ENCODE measurements at places on chromosomes 7 and 10.

- DNase-seq = no peak
Measured at GRCh38 chr7:22419488-22419887, 62.5 kb upstream of the RAPGEF5 start.

GRCh38 chr7:49855281-49855980 lies 82.0 kb downstream of the VWC2 start:
- DNase-seq = no peak

GRCh38 chr7:77859343-77859742 lies 60.8 kb downstream of the PHTF2 start:
- no peak for DNase-seq

- DNase-seq = no peak
Measured at GRCh38 chr7:130987092-130987491, 253.1 kb upstream of the KLF14 start.

DNA sequence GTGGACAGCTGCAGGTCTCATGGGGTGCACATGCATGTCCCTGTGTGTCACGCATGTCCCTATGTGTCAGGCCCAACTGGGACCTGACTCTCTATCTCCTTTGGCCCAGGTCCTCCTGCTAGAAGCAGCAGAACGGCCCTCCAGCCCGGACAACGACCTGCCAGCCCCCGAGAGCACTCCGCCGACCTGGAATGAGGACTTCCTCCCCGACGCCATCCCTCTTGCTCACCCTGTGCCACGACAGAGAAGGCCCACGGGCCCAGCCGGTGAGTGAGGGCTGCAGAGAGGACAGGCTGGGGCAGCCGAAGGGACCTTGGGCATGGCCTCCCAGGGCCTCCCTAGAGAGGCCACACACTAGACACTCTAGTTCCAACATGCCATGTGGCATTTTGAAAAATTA lies 89.3 kb downstream of the MYL10 start:
- no peak for DNase-seq

DNA sequence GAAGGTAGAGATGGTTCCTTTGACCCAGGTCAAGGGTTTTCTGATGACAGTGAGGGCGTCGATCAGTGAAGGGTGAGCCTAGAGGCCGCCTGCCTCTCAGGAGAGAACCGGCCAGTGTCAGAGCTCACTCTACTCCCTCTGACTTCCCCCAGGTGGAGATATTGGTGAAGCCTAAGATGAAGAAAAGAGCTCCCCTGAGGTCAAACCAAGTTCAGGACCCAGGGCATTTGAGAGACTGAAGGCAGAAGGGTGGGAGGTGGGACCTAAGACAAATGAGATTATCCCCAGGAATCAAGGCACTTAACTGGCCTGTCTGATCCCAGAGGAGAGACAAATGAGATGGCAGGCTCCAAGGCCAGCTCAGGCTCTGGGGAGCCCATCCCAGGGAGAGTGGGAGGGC lies 104.7 kb downstream of the CDH23 start:
- no peak for DNase-seq

DNA sequence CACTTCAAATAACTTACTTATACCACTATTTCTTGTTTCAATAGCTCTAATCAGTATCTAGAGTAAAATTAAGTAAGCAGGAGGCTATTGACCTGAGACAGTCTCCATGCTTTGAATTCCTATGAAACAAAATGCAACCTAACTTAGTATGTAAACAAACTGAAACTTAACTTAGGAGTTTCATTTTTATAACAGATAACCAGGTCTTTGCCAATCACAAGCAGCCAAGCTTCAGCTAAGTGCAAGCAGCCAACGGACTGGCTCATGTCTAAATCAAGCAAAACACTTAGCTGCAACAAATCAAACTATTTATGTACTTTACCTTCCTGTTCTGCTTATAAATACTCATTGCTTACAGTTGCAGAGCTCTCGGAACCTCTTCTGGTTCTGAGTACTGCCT lies 4.4 kb upstream of the GSTK1 start:
- DNase-seq = no peak

DNA sequence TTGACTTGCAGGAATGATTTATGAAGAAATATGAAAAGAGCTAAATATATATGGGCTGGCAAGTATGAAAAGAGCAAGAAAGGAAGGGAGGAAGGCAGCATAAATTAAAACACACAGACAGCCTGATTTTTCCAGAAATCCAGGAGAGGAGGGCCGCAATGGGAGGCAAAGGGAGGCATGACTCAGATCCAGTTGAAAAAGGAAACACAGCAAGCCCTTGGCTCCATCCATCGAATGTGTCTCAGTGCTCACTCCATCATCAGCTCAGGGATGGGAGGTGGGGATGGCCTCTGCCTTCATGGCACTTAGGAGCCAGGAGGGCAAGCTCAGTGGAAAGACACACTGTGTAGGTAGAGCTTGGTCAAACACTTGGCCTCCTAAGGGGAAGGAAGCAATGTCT lies 75.7 kb upstream of the PDZD8 start:
- DNase-seq = no peak

DNA sequence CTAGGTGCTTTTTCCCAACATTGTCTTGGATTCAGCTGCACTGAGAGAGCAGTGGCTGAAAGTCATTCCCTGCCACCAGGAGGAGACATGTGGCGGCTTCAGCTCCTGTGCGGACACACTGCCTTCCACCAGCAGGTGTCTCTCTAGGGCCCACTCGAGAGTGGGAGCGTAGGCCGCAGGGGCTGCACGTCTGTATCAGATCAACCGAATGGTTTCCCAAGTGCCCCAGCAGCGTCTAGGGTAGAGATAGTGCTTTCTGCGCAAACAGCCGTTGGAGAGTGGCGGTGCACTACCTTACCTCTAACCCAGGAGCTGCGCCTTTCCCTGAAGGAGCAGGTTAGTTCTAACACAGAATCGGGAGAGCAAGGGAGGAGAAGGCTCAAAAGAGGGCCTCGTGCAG lies 31.7 kb downstream of the PAPOLB start:
- DNase-seq = peak; percentile 51

DNA sequence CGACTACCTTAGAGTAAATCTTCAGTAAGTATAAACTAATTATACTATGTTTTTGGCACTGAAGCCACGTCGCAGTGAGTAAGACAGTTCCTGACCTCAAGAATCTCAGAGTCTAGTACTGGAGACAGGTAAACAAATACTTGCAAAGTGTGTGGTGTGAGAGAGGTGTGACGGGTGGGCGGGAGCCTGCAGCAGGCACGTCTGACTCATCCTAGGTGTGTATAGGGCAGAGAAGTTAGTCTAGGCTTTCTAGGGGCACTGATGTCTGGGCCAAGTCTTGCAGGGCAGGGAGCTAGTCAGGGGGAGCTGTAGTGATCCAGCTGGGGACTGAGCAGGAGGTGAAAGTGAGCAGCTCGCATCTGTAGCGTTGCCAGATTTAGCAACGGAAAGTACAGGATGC lies 35.9 kb upstream of the SFTPD start:
- no peak for DNase-seq

DNA sequence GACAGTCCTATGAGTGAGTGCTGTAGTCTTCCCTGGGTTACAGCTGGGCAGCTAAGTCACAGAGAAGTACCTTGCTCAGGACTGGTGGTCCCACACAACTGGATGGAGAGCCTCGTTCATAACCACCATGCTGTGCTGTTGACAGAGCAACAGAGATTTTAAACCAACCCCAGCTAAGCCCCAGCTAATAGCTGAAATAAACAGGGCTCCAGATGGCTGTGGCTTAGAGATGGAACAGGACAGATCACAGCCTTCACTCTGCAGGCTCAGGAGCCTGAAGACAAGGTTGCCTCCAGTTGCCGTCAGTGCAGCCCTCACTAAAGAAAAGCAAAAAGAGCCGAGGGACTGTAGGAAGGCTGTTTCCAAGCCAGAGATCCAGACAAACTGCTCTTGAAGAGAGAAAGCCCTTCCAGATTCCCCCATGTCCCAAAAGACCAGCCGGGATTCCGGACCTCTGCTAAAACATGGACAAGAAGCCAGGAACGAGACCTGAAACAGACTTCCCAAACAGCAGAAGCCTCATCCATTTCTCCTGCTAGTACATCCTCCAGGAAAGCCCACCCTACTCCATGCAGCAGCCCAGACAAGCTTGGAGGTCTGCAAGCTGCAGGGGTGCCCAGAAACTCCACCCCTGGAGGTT lies 4.2 kb downstream of the HTRA1 start:
- no peak for DNase-seq

- no peak for DNase-seq
Measured at GRCh38 chr7:22393913-22394729, 37.2 kb upstream of the RAPGEF5 start.

DNA sequence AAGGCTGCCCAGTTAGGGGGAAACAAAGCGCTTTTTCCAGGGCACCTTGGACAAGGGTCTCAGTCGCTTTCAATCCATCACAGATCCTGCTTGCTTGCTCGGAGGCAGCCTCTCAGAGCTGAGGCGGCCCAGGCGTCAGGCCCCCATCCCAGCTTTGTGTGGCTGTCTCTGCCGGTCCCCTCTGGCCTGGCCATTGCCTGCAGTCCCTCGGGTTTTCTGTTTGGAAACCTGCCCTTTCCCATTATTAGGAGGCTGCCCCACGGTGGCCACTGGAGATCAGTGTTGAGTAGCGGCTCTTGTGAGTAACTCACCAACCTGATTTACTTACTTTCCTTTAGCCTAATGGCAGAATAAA lies 216.1 kb downstream of the GLRX3 start:
- no peak for DNase-seq

GRCh38 chr7:26658389-26659084 lies 205.9 kb downstream of the SKAP2 start:
- no peak for DNase-seq

DNA sequence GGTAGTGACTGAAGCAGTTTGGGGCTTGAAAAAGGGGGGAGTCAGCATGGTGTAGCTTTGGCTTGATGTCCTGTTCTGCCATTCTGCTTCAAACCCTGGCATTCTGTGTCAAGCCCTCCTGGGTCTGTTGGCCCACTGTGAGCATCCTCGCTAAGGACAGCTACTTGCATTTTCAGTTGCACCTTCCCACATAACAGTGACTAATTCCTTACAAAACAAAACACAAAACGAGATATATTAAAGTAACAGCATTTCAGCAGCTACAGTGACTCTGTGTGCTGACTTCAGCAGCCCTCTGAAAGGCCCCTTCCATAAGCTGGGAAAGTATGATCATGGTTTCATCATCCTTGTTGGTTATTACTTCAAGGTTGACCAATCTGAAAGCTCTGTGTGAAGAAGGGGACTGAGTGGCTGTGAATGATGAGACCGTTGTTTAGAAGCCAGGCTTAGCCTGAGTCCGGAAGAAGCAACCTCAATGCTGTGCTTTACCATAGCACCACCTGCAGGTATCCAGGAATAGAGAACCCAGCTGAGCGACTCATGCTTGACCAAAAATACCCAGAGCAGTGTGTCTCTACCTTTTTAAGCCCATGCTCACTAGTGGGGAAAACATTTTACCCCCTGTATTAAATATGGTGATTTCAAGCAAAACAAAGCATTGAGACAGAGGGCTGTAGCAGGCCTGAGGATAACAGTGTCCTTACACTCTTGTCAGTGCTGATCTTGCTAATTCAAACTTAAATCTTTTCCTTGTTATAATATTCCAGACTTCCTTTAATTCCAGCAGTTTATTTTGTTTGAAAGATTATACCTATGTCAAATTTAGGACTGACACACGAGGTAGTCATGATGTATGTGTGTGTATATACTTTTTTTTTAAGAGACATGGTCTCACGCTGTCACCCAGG lies 42.6 kb upstream of the CC2D2B start:
- DNase-seq = peak; percentile 13

DNA sequence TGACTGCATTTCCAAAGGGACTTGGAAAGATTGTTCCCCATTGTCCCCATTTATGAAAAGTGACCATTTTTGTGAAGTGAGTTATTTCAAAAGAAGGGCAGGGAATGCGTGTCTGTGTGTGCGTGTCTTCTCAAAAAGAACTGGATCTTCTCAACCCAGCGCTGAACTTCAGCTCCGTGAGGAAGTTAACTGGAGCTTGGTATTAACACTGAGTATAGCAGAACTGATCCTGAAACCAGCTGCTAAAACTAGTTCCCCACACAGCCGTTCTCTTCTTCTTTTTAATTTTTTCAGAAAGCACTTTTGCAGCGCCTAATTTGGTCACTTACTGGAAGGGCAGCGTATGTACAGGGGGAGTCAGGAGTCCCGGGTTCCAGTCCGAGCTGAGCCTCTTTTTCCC lies 45.8 kb upstream of the PLEKHA1 start:
- no peak for DNase-seq

DNA sequence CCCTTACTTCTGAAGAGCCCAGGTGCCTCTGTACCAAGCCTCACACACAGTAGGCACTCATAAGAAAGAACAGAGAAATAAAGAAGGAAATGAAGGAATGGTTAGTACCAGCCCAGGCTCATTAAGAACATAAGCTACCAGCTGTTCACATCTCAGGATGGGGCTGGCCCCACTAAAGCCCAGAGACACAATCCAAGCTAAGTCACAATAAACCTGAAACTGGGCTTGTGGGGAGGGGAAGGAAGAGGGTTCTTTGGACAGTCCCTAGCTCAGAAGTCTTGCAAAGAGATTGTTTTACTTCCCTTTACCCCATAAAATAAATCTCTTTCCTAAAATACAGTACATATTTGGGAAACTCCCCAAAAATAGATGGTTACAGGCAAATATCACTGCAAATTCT lies 24.3 kb downstream of the FBXW4 start:
- no peak for DNase-seq

DNA sequence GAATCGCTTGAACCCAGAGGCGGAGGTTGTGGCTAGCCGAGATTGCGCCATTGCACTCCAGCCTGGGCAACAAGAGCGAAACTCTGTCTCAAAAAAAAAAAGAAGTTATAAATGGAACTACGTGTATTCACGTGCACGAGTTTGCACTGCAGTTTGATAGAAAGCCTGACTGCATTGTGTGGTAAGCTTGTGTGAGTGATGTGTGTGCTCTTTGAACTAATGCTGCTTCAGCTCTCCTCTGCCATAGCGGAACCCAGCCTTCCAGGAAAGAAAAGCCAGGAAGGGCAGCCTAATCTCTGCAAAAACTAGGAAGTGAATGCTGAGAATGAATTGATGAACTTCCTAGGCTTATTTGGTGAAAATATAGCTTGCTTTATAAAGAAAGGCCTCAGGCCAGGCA lies 15.6 kb upstream of the MKRN1 start:
- DNase-seq = no peak

DNA sequence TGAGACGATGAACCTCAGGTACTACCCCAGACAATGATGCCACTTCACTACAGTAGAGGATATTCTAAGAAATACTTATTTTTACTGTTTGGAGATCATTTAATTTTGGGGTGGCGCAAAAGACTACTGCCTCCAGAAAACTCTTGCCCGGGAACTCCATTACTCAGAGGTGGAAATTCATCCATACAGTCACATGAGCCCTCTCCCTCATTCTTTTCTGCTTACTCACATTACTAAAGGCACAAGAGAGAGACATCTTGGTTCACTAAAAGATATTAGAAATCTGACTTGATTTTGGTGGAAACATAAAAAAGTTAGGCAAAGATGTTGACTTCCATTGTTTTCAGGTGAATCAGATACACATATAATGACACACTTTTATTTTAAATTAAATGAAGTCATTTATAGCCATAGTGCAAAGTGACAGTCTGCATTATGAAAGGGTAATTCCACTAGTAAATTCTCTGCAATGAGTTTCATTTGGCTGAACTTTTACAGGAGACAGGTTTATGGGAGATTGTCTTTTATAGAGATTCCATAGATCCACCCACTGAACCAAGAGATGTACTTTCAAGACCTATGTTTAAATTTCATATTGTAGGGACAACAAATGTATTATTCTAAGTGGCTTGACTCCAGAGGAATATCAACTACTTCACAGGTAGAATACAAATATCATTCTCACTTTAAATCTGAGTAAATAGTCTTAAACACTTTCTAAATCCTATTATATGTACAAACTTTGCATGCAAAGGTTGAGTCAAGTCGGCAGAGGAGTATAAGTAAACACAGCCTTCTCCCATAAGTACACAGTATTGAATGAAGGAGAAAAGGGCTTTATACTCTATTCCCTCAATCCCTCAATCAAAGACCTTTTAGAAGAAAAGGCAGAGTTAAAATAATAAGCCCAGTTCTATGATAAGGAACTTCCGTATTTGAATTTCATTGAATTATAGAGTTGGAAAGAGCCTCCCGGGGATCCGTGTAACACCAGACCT lies 18.8 kb downstream of the NEBL start:
- DNase-seq = no peak

Data from thymus (tissue), 14 donors.